Esophagus squamous epithelium (tissue), 5 donors: ENCODE measurements at places on chromosomes 2 and 18.

GRCh38 chr18:12703096-12703567, 290 bp downstream of the PSMG2 start:
- no peak for DNase-seq

DNA sequence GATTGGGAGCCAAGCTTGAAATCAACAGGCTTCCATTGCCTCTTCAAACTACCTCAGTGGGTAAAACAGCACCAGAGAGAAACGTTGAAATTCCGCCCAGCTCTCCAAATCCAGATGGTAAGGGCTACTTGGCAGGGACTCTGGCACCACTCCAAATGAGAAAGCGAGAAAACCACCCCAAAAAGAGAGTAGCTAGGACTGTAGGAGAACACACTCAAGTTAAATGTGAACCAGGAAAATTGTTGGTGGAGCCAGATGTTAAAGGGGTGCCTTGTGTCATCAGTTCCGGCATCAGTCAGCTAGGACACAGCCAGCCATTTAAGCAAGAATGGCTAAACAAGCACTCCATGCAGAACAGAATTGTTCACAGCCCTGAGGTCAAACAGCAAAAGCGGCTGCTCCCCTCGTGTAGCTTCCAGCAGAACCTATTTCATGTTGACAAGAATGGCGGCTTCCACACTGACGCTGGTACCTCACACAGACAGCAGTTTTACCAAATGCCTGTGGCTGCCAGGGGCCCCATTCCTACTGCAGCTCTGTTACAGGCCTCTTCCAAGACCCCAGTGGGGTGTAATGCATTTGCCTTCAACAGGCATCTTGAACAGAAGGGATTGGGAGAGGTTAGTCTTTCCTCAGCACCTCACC, 167.3 kb downstream of the ASXL3 start:
- no peak for DNase-seq

DNA sequence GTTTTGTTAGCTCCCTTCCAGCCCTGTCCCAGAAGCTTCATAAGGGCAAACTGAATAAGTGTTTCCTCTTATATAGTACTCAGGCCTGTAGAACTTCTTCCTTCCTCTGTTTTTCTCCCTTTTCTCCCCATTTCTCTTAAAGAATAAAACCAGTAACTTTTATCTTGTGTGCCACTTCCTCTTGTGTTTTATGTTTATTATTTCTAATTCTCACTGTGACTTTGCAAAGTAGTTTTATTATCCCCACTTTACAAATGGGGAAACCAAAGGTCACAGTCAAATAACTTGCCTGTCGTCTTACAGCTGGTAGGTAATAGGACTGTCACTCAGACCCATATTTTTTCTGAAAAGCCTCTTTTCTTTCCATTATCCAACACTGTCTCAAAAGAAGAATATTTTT, 42.4 kb downstream of the RBBP8 start:
- DNase-seq = no peak

GRCh38 chr2:74026687-74027241, 42.1 kb downstream of the TET3 start:
- no peak for DNase-seq

- DNase-seq = no peak
Measured at GRCh38 chr2:112001136-112001715, 53.8 kb upstream of the TMEM87B start.

DNA sequence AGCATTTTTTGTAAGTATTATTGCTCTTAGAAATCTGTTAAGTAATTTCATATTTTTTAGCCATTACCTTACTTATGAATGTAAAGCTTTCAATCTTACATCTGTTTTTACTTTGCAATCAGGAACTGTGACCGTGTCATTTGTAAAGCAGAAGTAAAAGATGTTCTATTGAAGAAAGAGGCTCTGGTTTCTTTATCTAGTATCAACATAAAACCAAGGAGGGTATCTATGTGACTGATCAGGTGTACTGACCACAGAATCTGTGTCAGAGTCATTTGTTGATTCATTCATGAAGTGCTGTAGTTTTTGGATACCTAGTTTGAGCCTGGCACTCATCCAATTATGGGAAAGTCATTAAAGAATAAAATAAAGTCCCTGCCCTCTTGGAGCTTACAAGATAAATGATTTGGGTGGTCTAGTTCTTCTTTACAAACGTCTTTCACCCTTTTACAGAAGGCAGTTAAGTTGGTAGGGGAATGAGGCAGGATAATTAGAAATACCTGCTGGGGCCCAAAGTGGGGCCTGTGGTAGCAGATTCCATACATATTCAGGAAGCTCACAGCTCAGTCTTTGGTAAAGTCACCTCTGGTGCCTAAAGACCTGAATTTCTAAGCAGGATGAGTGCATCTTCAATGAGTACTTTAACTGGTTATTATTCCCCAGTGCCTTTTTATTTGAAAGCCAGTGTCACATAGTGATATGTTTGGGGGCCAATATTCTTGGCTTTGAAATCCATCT, 260.6 kb upstream of the NT5C1B start:
- no peak for DNase-seq

- no peak for DNase-seq
Measured at GRCh38 chr18:8783335-8783993, 78.1 kb downstream of the MTCL1 start.

- no peak for DNase-seq
Measured at GRCh38 chr2:165467921-165468320, 1.6 kb upstream of the CSRNP3 start.

GRCh38 chr2:169735623-169736022, 2.0 kb downstream of the KLHL23 start:
- DNase-seq = no peak

DNA sequence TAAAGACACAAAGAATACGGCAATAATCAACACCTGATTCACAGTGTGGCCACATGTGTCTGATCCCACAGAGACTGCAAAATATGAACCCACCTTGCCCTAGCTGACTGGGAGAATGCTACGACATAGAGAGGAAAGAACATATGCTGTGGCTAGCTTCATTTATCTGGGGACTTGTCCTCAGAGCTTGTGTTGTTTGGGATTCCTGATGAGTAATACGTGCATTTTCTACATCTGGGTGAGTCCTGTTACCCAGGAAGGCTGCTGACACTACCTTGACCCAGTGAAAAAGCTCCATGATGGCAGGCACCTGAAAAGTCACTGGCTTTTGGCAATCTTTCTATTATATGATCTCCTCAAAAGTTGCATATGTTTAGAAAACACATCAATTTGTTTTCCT, 427.7 kb upstream of the LYPD1 start:
- no peak for DNase-seq

GRCh38 chr2:61688369-61689334, 150.5 kb upstream of the XPO1 start:
- no peak for DNase-seq

GRCh38 chr2:122251158-122251557, 495.7 kb downstream of the TSN start:
- DNase-seq = no peak

DNA sequence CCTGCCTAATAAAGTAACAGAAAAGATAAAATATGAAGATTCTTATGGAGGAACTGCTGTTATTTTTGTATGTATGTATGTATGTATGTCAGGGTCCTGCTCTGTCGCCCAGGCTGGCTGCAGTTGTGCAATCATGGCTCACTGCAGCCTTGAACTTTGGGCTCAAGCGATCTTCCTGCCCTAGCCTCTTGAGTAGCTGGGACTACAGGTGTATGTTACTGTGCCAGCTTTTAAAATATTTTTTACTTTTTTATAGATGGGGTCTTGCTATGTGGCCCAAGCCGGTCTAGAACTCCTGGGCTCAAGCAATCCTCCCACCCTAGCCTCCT, 26.7 kb downstream of the ANKRD29 start:
- DNase-seq = no peak

DNA sequence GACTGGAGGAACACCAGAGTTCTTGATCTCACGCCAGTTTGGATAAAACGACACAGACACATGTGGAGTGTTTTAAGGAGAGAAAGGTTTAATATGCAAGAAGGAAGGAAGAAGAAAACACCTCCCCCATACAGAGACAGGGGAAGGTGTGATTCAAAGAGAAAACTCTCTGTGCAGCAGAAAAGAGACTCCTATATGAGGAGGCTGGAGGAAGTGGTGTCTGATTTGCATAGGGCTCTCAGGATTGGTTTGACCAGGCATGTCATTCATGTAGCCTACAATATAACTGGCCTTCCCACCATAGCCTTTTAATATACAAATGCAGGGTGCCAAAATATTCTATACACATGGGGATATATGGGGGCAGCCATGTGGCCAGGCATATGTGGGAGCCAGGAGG, 1386.5 kb downstream of the RPIA start:
- DNase-seq = no peak

GRCh38 chr2:174846941-174847938, 83.0 kb upstream of the CHRNA1 start:
- no peak for DNase-seq

GRCh38 chr2:3491716-3492474, 27.4 kb downstream of the ADI1 start:
- DNase-seq = no peak

DNA sequence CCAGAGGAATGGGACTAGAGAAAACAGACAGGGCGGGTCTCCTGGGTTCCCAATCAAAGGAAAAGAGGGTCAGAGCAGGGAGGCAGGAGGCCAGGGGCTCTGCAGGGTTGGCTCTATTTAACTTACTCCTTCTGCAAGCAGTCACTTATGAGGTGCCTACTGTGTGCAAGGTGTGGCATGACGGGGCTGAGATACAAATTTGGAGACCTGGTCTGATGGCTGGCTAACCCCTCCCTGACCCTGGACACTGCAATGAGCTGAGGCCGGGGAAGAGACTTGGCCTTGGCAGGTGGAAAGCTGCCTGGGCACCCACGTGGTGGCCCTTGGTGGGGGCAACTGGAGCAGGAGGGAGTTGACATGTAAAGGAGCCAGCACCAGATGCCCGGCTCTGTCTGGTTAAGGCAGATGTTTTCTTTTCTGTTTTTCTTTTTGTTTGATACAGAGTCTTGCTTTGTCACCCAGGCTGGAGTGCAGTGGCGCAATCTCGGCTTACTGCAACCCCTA, 148.5 kb upstream of the GATA6 start:
- no peak for DNase-seq

DNA sequence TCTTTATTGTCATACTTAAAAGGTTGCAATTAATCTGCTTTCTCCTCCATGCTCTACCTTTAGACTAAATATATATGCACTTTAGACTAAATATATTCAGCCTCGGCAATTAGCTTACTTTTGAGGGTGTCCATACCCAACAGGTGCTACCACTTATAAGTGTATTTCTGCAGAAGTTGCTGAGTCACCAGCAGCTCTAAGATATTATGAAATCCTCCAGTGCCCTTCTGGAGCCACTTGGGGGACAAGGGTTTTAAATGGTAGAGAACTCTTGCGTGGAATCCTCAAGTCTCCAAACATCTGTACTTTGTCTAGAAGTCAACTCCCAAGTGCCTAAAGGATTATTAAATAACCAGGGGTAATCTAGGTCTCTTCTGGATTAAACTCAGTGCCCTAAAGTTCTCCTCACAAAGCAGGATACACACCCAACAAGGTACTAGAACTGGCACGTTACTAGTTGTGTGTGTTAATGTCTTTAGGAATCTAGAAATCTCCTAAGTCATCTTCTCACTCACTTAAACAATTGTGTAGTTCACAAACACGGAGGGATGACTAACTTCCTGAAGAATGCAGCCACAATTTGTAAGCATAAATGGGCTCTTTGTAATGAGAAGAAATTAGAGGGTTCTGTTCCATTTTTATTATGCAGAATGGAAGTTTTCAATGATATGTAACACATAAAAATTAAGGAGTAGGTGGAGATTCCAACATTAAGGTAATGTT, 159.7 kb downstream of the CD226 start:
- DNase-seq = no peak

GRCh38 chr2:46865181-46865970, 50.2 kb downstream of the MCFD2 start:
- DNase-seq = no peak

GRCh38 chr2:114049280-114049679, 159.4 kb downstream of the ACTR3 start:
- DNase-seq = no peak

DNA sequence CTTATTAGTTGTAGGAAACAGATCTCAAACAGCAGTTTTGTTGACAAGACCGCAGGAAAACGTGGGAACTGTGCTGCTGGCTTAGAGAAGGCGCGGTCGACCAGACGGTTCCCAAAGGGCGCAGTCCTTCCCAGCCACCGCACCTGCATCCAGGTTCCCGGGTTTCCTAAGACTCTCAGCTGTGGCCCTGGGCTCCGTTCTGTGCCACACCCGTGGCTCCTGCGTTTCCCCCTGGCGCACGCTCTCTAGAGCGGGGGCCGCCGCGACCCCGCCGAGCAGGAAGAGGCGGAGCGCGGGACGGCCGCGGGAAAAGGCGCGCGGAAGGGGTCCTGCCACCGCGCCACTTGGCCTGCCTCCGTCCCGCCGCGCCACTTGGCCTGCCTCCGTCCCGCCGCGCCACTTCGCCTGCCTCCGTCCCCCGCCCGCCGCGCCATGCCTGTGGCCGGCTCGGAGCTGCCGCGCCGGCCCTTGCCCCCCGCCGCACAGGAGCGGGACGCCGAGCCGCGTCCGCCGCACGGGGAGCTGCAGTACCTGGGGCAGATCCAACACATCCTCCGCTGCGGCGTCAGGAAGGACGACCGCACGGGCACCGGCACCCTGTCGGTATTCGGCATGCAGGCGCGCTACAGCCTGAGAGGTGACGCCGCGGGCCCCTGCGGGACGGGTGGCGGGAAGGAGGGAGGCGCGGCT, at the start of gene TYMS:
Gene TYMS, plus strand, starts transcription at position 343 of the 690 bp plus-strand sequence. Its CDS starts 90 bp downstream, at position 433.
- no peak for DNase-seq

DNA sequence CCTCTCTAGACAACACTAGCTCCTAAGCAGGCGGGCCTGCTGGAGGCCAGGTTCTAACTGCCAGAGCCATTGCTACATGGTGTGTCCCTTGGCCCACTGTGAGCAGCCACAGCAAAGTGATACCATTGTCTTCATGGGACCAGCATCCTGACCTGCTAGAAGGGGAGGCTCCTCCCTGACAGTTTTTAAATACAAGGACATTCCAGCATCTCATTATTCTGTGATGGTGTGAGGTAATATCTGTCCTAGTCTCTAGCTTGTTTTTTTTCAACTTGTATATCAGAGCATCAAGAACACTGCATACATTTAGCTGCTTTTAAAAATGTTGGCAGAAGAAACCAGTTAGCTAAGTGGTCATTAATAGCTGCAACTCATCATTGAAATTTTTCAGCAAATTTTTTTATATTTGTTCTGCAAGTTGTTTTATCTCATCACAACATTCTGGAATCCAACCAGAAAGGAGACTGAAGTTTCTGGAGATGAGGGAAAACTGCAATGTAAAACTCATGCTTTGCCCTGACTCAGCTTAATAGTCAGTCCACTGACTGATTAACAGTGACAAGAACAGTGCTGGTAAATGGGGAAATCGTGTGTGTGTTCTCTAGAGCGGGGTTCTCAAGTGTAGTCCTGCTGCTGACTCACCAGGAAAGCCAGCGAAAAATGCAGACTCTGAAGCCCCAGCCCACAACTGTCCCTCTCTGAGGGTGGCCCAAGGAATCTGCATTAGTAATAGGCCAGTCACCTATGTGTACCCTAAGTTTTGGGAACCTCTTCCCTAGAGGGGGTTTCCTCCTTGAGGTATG, 17.8 kb downstream of the MAPRE3 start:
- no peak for DNase-seq

GRCh38 chr2:168717790-168718502, 84.5 kb upstream of the NOSTRIN start:
- DNase-seq = no peak

GRCh38 chr2:219369447-219369861, 18.3 kb downstream of the DNPEP start:
- DNase-seq = no peak
